ENCODE measurements at places on chromosomes 5 and 9. TPM values are rescaled to one million over a fixed set of nuclear protein-coding genes. Genes with fewer than 3 reads are reported as not detected.

Gene RASEF
- under 0.01 TPM for total RNA-seq

Gene HAVCR1
- not detected for total RNA-seq

Gene ADAMTS16
- not detected for total RNA-seq

Gene RPS23
- 3,252 TPM for total RNA-seq

Gene GRM6
- total RNA-seq = not detected

Gene UNC5A
- total RNA-seq = 1.1 TPM

Gene PIP5K1B
- not detected for total RNA-seq

Gene PCDHGA5
- 0.53 TPM for total RNA-seq

Gene GNA14
- total RNA-seq = 2.7 TPM

Data from mammary microvascular endothelial cell (primary cell).